ENCODE measurements at places on chromosomes 3 and 15.

DNA sequence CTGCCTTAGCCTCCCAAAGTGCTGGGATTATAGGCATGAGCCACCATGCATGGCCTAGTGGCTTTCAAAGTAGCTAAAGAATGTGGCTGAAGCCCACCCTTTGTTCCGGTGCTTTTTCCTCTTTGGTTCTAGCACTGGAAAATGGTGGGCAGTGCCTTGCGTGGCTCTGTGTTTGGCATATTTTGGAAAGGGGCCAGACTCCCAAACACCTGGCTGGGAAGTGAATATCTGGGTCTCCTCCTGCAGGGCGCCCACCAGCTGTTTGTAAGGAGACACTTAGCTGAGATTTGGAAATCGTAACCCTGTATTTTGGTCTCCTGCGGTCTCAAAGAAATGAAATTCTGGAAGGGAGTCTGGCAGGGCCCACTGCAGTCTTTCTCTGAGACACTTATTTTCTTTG, 336.4 kb downstream of the IL20RB start:
- DNase-seq: no peak

- DNase-seq: peak; percentile 92
Measured at GRCh38 chr3:50587806-50588758, 18.8 kb downstream of the HEMK1 start.

DNA sequence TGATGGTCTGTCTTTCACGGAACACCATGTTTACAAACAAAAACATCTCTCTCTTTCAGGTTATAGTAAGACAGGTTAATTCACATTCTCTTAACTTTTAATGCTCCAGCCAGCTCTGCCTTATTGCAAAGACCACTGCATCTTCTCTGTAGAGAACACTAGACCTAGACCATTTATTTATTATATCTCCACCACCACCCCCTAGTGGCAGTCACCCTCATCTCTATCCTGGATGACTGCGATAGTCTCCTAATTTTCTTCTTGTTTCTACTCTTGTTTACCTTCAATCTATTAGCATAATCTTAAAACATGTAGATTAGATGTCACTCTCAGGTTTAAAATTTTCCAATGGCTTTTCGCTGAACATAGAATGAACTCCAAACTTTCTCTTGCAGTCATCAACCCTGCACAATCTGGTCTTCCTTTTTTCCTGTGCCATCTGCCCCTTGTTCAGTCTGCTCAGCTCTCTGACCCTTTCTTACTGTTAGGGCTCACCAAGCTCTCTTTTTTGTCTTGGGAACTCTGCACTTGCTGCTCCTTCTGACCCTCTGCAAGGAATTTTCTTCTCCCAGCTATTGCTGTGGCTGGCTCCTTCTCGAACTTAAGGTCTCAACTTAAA, 155.6 kb downstream of the SQOR start:
- DNase-seq: no peak

- DNase-seq: no peak
Measured at GRCh38 chr3:181555681-181556080, 156.0 kb upstream of the SOX2 start.

DNA sequence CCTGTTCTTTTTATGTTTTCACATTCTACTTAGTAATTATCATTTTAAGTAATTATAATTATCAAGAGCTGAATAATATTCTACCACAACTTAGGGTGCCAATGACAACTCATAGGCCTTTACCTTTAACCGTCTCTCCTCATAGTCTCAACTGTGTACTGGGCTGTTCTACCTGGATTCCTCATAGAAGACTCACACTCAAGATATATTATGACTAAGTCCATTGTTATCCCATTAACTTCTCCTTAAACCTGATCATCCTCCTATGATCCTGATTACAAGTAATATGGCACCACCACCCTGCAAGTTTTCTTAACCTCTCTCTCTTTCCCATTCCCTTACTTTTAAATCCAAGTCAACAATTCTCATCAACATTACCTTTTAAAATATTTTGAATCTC, 285.9 kb upstream of the VEPH1 start:
- no peak for DNase-seq

DNA sequence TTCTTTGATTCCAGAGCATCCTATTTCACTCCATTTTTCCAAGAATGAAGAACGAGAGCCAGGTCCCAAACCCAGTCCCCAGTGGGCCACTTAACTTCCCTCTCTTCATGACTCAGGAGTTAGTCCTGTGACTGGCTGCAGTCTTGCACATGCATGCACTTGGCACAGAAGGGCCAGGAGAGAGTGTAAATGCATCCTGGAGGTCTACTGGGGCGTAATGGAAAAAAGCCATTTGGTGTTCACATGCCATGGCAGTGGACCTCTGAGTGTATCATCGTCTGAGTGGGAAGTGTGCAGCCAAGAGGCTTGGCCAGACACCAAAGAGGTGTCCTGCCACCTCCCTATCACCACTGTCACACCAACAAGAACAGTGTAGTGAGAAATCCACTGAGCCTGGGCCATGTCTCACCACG, 15.1 kb upstream of the RFTN1 start:
- no peak for DNase-seq

DNA sequence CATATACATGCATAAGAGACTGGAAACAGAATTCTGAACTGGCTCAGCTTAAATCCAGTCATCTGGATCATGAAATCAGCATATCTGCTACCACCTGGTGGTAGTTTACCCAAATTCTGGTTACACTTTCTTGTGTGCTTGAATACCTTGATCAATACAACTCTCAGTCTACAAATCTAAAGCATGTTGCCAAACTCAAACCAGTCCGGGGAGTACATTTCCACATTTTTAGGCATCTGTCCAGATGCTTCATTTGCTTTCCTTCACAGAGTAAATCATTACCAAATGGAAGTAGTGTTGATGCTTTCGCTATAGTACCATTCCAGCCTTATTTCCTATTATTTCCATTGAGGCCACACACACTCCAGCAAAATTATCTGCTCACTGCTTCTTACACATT, 126.4 kb downstream of the P2RY1 start:
- DNase-seq: no peak
